ENCODE measurements at places on chromosomes 6 and 20. TPM values are rescaled to one million over a fixed set of nuclear protein-coding genes. Genes with fewer than 3 reads are reported as not detected.

GRCh38 chr20:17643531-17644188, 38.4 kb downstream of the RRBP1 start:
- DNase-seq, result no peak

GRCh38 chr6:70423189-70424134, 10.2 kb downstream of the FAM135A start:
- no peak for DNase-seq

GRCh38 chr6:42909835-42910234, 6.0 kb upstream of the PTCRA start:
- DNase-seq, result no peak

Gene DUSP15
- total RNA-seq, result 1.4 TPM

Gene PRRT1
- 0.42 TPM for total RNA-seq

Gene TMEM244
- total RNA-seq, result not detected

GRCh38 chr6:24401458-24401857, 1.3 kb upstream of the MRS2 start:
- no peak for DNase-seq

DNA sequence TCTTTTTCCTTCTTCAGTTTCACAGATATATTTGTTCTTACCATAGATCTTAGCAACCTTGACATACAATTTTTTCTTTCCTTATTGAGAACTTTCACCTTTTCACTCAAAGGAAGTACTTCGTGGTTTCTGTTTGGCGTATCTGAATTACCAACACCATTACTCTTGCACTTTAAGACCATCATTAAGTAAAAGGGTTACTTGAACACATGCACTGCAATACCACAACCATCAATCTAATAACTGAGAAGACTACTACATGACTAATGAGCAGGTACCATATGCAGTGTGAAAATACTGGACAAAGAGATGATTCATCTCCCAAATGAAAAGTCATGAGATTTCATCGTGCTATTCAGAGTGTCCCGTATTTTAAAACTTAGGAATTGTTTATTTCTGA, 21.7 kb upstream of the SENP6 start:
- DNase-seq, result no peak

Data from urinary bladder (tissue), 4 donors.